ENCODE measurements at places on chromosomes 4 and X.

DNA sequence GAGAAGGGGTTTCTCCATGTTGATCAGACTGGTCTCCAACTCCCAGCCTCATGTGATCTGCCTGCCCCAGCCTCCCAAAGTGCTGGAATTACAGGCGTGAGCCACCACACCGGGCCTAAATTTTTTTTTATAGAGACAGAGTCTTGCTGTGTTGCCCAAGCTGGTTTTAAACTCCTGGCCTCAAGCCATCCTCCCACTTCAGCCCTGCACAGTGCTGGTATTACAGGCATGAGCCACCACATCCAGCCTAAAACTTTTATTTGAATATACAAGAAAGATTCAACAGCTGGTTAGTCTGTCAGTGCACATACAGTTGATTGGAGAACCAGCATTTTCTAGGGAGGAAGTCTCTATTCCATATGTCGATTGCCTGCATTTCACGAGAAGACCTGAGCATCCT lies 91.2 kb downstream of the LRP2BP start:
- no peak for DNase-seq

- peak; percentile 90 for DNase-seq
These were observed 55.7 kb upstream of the PPARGC1A start for GRCh38 chr4:23945451-23946017.

DNA sequence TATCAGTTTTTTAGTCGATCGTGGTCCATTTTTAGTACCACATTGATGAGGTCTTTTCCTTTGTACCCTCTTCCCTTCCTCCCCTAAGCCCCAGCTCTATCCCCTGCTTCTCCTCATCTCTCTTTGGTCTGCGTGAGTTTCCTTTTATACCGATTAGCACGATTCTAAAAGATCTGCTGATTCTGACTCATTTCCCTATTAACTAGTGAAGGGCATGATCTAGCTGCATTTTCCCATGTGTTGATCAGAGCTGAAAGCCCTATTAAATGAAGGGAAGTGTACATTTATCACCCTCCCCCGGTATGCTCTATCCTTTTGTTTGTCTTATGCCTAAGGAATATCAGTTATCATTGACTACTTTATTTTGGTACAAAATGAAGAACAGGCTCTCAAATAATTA lies 181.7 kb upstream of the NPY2R start:
- no peak for DNase-seq

GRCh38 chr4:128636906-128637305 lies 172.6 kb upstream of the JADE1 start:
- DNase-seq, result no peak

All from bronchial epithelial cell (primary cell).